ENCODE measurements at places on chromosomes 16 and 17.

DNA sequence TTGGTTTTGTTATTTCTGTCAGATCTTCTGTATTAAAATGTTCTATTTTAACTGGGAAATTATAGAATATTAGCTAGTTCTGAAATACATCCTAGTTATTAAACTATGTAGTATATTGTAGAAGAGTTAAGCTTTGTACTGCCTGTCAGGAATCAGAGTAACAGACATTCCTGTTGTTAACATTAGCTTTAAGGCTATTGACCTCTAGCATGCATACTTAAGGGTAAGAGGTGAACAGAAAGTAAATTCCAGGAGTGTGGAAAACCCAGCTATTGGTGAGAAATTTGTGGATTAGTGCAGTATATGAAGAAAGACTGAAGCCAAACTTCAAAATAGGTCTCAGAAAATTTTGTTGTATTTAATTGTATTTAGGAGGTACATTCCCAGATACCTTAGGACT, 111.3 kb downstream of the CHD9 start:
- peak; percentile 16 for DNase-seq

- DNase-seq, result no peak
Observed at GRCh38 chr17:38800237-38800760, 943 bp upstream of the PIP4K2B start.

DNA sequence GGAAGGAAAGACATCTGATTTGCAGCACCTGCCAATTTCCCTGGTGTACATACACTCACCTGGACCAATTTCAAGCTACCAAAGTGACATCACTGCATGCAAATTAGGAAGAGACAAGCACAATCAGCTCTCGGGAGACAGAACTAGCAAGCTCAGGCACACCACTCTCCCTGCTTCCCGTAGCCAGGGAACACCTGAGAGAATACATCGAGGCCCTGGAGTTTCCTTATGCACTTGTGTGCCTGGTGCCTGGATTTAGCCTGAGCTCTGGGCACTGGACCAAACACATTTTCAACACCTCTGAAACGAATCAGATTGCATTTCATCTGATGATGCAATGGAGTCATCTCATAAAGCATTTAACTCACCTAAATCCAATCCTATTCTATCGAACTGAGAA, 110.5 kb downstream of the HS3ST2 start:
- no peak for DNase-seq

DNA sequence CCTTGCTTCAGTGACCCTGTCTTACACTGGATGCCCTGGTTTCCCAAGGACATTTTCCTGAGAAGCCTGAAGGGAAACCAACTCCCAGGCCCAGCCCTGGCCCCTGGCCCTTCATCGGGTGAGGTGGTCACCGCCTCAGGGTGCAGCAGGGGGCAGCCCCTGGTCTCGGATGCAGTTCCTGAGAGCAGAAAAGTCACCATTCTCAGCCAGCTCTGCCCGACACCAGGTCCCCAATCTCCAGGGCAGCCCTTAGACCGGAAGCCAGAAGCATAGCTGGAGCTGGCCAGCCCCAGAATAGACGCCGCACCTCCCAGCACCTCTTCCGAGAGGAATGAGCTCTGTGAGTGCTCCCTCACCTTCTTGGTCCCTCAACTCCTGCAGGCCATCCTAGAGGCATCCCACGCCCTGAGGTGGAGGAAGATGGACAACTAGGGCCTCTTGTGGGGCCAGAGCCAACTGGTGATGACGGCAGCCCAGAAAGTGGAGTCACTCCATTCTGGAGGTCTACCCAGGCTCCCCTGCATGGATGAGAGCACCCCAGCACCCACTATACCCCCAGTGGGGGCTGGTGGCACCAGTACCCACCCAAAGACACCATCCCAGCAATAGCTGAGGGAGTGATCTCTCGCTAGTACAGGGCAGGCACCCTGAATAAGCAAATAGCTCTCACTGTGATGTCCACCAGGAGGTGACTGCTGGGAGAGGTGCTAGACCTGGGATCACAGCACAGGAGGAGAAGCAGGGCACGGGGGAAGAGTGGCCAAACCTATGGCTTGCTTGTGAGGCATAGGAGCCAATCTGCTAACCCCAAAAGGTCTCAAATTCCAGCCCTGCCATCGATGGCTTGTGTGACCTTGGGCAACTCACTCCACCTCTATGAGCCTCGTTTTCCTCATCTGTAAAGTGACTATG, 56.2 kb downstream of the TK2 start:
- no peak for DNase-seq

DNA sequence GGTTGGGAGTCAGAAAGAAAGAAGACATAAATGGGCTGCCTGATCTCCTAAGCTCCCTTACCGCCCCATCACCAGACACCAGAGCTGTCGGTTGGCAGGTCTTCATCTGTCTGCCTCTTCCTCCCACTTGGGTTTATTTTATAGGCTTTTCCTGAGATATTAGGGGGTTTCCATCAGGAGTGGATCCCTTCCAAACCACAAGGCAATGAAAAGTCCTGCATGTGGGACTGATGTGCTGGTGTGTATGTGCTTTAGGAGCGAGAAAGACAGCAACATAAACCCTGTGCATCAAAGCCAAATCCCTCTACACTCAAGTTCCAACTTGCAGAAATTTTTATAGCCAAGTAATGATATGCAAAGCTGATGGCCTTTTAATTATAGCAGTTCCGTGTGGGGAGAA, 389.5 kb downstream of the SLC39A11 start:
- no peak for DNase-seq

GRCh38 chr17:4527134-4527533, 28.1 kb downstream of the MYBBP1A start:
- DNase-seq, result no peak

DNA sequence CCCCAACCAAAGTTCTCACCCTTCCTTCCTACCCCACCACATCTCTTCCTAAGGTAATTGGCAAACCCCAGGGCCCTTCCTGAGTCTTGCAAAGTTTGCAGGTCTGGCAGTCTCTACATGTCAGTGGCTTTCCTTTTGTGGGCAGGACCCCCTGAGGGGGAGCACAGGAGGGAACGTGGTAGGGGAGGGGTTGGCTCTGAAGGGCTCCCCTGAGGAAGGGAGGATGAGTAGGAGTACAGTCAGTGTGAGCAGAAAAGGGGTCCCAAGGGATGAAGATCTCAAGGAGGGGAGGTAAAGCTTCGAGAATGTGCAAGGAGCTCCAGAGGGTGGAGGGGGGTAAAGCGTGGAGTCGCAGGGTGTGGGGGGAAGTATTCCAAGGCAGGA, 206.9 kb downstream of the RAB11FIP4 start:
- DNase-seq, result no peak

GRCh38 chr17:61981323-61981722, 53.5 kb upstream of the INTS2 start:
- peak; percentile 17 for DNase-seq

DNA sequence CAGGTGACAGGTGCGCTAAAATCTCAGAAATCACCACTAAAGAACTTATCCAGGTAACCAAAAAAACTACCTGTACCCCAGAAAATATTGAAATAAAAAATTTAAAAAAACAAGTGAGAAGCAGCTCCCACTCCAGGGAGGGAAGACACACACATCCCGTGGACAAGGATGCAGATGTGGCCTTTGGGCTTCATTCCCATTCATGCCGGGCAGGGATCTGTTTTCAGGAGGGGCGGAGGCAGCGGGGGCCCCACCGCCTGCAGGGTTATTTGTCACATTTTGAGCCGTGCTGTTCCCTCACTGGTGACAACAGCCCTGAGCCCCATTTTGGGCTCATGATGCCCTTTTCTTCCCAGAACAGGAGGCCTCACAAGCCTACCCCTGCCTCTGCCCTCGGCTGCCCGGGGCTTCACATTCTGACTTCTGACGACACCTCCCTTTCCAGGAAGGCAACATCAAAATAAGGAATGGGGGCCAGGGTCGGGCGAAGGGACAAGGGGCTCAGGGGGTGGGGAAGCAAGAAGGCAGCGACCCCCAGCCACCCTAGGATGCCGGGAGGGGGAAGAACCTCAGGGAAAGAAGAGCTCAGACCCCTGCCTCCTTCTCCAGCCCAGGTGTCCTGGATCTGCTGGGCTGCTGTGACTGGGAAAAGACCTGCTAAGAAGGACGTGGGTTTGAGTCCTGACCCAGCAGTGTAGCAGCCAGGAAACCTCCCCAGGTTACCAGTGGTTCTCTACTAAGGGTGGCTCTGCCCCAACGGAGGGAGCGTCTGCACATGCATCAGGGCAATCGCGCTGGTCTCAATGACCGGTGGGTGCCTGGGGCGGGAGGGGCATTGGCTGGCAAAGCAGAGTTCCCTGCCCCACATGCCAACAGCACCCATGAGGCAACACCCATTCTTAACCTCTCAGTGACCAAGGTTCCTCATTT, 2.3 kb upstream of the CD79B start:
- no peak for DNase-seq

GRCh38 chr17:55745258-55745657, 5.6 kb upstream of the PCTP start:
- no peak for DNase-seq

GRCh38 chr16:46801428-46802049, 29.4 kb downstream of the C16orf87 start:
- peak; percentile 48 for DNase-seq

GRCh38 chr17:73411313-73411747, 99.5 kb upstream of the CDC42EP4 start:
- no peak for DNase-seq

- DNase-seq, result no peak
Observed at GRCh38 chr17:67716405-67716798, 1.3 kb upstream of the NOL11 start.

DNA sequence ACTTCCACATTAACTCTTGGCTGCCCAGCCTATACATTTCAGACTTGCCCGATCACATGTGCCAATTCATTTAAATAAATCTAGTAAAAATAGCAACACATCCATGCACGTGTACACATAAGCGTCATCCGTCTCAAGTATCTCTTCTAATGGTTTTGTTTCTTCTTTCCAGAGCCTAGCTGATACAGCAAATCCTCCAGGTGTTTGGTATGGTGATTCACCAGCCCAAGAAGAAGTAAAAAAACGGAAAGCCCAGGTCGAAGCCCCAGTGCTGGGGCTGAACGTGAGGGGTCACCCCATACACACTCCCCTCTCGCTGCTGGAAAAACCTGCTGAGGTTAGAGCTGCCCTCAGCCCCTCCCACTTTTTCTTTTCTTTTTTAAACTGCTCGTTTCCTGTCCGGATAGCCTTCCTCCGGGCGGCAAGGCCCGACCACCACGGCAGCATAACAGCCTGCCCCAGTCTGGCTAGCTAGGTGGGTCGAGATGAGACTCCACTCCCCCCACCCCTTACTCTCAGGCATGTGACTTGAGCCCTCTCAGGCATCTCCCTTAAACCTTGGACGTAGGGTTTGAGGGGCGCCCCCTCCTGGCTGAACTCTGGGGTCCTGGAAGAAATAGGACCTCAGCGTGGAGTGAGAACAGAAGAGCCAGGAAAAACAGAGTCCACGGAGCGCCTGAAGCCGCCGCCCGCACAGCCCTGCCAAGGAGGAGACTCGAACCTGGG, 13.9 kb upstream of the OR1F1 start:
- DNase-seq, result no peak

DNA sequence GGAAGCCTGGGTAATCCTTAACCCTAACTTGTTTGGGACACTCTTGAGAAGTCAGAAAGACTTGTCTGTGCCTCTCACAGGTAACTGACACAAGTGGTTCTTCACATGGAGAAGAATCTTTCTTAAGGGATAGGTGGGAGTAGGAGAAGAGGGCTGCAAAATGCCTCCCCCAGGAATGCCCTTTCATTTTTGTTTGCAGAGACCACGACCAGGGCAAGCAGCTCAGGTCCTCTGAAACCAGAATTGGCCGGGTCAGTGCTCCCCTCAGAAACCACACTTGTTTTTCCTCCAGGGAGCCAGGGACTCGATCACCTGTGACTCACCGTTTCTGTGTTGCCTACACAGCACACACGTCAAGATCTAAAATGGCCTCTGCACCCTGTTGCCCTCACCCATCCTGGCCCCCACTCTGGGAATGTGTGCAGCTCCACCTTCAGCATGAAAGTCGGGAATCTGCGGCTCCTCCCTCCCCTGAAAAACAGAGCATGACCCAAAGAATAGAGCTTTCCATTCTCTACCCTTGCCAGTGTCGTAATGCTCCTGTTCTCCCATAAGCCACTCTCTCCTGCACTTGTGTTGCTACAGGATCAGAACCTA, 36.1 kb downstream of the HNF1B start:
- DNase-seq, result peak; percentile 26

DNA sequence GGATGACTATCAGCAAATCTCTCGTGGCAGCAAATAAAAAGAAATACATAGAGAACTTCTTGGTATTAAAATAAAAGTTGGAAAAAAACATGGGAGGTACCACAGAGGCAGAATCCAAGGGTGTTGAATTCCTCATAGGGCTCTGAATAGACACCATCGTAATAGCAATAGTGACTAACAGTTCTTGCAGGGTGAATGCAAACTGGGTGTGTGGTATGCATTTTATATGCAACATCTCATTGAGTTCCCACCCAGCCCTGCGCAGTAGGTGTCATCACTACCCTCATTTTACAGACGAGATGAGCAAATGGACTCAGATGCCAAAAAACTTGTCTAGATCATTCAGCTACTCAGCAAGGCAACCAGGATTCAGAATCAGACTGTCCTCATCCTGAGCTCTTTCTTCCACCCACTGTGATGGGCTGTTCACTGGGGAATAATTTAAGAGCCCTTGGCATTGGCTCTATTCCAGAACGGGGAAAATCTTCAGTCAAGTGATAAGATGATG, 354.6 kb upstream of the CDH11 start:
- no peak for DNase-seq
